NCI-H526 (cell line): ENCODE measurements at places on chromosomes 3 and 15.

DNA sequence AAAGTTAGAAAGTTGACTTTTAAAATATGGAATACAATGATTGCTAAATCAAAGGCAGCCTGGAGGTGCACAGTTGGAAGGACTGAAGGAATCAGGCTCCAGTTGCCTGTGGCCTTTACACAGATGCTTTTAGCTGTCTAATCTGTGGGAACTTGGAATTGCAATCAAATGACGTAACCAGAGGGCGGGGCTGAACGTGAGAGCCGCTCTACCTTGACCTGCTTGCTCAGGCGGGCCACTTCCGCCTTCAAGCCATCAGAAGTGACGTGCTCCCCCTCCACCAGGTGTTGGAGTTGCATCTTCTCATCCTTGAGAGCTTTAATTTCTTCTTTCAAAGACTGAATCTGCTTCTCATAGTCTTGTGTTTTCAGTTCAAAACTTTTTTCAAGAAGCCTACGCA is 37.7 kb upstream of the GNB5 start:
- peak; percentile 43 for DNase-seq

GRCh38 chr3:37772773-37773354 is 88.8 kb upstream of the CTDSPL start:
- no peak for DNase-seq

GRCh38 chr3:184238246-184238818 is 8.9 kb downstream of the VWA5B2 start:
- DNase-seq: no peak

DNA sequence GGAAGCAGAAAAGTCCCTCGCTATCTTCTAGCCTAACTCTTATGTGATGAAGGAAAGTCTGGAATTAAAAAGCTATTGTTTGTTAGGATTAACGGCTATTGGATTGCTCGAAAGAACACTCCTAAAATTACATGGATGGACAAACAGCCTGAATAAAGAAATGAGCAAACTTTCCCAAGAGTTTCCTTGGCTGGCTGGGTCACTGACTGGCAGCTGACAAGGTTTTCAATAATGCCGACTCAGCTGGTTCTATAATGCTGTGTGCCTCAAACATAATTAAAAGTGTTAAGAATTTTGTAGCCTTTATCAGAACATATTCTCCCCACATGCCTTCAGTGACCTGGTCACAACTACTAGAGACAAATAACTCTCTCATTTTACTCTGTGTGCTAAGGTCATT is 142.9 kb upstream of the ADAMTS9 start:
- no peak for DNase-seq

DNA sequence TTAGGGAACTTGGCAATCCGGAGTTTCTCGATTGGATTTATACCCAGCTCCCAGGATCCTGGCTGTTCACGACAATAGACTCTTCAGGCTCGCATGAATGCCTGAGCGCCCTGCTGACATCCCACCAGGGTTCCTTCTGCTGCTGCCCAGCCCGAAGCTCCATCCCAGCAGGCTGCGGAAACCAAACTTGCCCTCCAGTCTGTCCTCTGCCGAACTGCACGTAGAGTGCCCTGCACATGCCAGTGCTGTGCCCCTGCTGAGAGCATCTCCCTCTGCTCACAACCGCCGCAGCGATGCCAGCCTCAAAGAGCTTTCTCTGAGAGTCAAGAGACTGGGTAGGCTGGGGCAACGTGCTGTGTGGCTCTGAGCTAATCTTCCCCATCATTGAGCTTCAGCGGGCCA is 6.9 kb downstream of the ADAMTS7 start:
- DNase-seq: no peak

DNA sequence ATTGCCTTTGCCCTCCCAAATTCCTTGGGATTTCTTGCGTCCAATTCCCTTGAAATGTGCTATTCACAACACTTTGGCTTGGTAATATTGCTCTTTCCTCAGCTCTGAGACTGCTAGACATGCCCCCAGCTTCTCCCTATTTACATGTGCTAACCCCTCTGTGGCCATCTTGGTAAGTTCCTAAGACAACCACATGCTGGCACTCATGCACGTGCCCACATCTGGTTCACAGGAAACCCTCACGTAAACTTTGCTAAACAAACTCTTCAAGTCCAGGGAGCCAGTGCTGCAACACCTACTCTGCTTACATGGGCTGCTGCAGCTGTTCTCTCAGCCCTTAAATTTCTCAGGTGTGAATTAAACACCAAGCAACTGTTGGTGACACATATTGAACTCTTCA is 121.8 kb downstream of the ADAMTSL3 start:
- no peak for DNase-seq

DNA sequence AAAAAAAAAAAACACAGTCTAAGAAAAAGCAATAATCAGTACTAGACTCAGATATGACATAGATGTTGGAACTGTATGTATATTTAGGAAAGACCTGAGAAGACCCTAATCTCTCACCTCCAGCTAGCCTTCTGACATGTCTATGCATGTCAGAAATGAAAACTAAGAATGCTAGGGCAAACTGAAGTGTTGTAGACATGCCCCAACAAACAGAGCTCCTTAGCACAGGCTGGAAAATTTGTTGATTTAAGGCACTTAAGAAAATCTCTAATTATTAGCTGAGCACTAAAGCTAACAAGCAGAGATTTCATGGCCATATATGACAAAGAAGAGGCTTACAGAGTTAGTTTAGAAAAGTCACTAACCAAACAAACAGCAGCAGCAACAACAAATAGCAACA is 45.5 kb upstream of the PRSS50 start:
- no peak for DNase-seq

DNA sequence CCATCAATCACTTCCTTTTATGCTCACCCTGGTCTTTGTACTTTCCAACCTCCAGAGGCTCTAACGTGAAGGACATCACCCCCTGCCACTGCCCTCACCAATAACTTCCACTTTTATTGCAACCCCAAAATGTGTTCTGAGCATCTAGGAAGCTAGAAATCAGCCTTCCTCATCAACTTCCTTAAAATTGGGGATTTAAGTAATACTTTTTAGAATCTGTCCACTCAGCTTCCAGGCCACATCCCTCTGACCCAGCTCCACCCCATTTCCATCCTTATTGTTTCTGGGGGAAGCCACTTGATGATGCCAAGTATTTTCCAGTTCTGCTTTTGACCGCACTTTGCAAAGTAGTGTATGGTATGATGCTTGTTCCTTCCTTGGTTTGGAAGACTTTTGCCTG is 73.5 kb upstream of the XCR1 start:
- no peak for DNase-seq

- DNase-seq: no peak
These were observed 15.6 kb downstream of the SEMA3F start for GRCh38 chr3:50170689-50171088.

GRCh38 chr3:122679085-122679881 is 1.4 kb upstream of the PARP14 start:
- peak; percentile 77 for DNase-seq

- no peak for DNase-seq
These were observed 133.9 kb downstream of the RAP2B start for GRCh38 chr3:153295901-153296300.

DNA sequence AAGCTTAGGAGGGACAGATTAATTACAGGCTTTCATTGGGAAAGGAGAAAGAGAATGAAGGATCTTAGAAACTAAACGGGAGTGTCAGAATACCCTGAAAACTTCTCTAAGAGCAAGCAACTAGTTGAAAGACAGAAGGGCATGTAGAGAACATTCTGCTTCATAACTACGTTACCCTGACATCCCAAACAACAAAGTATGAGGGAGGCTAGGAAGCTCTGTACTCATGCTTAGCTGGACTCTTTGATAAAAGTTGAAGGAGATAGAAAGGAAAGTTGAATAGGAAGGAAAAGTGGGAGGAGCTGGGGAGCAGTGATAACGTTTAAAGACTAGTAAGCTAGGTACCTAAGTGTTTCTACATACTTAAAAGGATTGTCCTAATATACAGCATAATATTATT is 64.2 kb downstream of the SEMA6D start:
- no peak for DNase-seq

GRCh38 chr3:49656541-49657112 is 17.5 kb upstream of the APEH start:
- no peak for DNase-seq

GRCh38 chr3:12516873-12517272 is 28.4 kb downstream of the MKRN2OS start:
- no peak for DNase-seq

- DNase-seq: no peak
These were observed 23.5 kb upstream of the ATP10A start for GRCh38 chr15:25886498-25887140.

DNA sequence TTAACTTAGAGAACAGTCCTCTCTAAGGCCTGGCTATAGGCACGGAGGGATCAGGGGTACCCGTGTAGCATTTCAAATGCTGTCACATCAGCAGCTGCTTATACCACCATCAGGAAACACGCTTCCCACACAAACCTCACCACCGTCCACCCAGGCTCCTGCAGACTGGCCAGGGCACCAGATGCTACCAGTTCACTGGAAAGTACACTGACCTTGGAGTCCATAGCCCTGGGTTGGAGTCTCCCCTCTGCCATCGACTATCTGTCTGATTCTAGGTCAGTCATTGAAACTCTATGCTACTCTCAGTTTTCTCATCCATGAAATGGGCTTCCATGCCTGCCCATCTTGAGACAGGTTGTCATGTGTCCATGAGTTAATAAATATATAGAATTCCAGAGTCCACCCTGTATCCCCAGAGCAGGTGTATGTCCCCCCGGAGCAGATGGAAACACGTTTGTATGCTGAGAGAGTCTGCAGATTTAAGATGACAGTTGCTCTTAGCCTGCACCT is 156.0 kb upstream of the SMAD3 start:
- DNase-seq: no peak

- no peak for DNase-seq
These were observed 23.1 kb downstream of the CD47 start for GRCh38 chr3:108067768-108068167.

DNA sequence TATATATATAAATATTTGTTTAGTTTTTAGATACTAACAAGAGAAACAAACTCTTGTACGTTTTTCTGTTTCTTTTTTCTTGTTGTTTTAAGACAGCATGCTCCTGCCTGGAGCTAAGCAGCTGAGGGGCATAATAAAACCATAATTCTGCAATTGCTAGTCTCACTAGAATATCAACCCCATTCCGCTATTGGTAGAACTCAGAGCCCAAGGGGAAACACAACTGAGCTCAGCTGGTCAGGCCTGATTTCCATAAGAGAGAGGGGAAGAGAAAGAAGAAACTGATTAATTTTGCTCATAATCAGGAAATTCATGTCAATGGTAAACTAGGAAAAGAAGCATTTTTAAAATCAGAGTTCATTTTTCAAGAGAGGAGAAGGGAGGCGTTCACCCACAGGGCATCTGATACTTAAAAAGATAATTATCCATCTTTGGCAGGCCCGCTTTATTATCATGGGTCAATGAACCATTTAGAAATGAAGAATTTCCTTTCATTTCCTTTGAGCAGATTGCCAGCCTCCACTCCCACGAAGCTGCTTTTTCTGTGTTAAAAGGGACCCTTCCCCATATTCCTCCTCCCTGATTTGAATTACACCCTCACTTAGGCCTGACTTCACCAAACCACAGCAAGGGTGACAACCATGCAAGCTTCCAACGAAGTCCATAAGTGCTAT is 965.3 kb upstream of the CFAP20DC start:
- no peak for DNase-seq

GRCh38 chr15:60476713-60477112 is 2.2 kb downstream of the ICE2 start:
- peak; percentile 57 for DNase-seq

GRCh38 chr3:127667119-127667681 is 5.6 kb upstream of the ABTB1 start:
- no peak for DNase-seq

DNA sequence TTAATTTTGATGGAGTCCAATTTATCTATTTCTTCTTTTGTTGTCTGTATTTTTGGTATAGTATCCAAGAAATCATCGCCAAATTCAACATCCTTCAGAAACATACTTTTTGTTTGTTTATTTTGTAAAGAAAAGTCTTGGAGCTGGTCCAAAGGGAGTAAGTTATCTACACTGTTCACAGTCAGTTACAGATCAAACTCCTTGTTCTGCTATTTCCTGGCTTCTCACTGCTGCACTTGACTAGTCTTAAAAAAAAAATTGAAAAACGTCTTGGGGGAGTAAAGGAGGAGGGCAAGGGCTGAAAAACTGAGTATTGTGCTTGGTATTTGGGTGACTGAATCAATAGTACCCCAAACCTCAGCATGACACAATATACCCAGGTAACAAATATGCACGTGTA is 105.6 kb downstream of the NFKBIZ start:
- no peak for DNase-seq

DNA sequence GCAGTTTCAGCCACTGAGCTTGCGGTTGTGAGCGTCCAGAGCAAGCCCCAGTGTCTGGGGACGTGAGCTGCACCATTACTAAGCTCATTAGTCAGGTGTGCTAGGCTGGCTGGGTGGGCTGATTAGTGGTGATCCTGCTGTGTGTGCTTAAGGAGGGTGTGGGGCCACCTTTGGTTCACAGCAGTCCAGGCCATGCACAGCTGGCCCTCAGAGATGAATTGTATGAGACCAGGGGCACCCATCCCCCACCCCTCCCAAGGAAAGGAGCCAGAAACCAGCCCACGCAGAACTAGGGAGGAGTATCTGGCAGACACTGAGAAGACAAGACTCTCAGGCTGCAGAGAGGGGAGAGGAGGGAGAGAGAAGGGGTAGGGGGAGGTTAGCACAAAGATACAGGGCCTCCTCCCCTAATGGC is 3.8 kb downstream of the TYRO3 start:
- DNase-seq: no peak

- DNase-seq: no peak
These were observed 26.4 kb downstream of the ADCY5 start for GRCh38 chr3:123422457-123422856.

DNA sequence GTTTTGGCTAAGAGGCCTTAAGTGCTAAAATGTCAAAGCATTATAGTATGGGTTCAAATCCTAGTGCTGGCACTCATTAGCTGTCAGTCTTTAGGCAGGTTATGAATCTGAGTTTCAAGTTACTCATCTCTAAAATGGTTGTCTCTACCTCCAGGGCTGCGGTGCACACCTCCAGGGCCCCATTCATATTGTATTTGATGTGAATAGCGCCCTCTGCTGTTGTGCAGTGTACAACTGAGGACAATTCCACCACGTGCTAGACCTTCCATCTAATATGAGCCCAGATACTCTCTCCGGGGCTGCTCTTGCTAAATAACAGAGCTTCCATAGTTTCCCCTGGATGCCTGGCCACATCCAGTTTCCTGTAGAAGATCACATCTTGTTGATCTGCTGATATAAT is 54.3 kb downstream of the OXNAD1 start:
- DNase-seq: no peak

- DNase-seq: no peak
These were observed 114.1 kb downstream of the DCLK3 start for GRCh38 chr3:36650271-36650671.

- no peak for DNase-seq
These were observed 361.7 kb downstream of the FEZF2 start for GRCh38 chr3:62011666-62012065.

GRCh38 chr3:194340757-194341400 is 10.2 kb downstream of the CPN2 start:
- DNase-seq: no peak

DNA sequence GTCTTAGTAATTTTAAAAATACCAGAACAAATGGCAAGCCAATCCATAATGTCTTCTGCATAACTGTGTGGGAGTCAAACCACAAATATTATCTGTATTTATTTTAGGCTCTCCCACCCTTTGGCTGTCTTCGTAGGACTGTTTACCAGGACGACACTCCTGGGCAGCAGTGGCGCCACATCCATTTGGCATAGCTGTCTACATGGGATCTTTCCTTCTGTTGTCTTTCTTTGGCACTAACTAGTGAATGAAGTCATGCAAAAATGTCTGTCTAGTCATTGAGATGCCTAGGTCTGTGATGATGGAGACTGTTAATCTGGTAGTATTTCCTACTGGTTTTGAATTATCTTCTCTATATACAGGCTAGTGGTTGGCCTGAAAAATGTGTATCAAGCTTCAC is 54.0 kb upstream of the CHMP2B start:
- no peak for DNase-seq
